Spleen (tissue), 13 donors: ENCODE measurements at places on chromosomes 16 and 17. TPM values are rescaled to one million over a fixed set of nuclear protein-coding genes. Genes with fewer than 3 reads are reported as not detected.

GRCh38 chr17:17724307-17725010, 43.2 kb downstream of the RAI1 start:
- peak; percentile 83 for DNase-seq

Gene FBXW10
- total RNA-seq: not detected

GRCh38 chr16:70610273-70611223, 35.8 kb upstream of the IL34 start:
- peak; percentile 41 for DNase-seq

Gene BAIAP3
- 6.0 TPM for total RNA-seq

Gene GPRC5C
- 36.6 TPM for total RNA-seq

DNA sequence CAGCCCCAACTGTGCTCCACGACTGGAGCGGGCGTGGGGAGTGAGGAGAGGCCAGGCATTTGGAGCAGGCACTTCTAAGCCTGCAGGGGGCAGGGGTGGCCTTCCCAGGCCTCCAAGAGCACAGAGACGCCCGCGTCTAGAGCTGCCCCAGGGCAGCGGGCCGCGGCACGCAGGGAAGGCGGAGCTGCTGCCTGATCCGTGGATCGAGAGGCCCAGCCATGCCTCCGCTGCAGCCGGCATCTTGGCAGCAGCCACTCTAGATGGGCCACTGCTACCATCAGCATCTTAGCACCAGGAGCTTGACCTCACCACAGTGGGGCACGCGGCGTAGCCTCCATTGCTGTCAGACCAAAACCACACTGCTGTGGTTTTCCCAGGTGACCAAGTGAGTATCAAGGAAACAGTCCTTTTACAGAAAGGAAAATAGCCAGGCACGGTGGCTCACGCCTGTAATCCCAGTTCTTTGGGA, 20.4 kb upstream of the WDR45B start:
- peak; percentile 83 for DNase-seq
